Fibroblast of pulmonary artery (primary cell): ENCODE measurements at places on chromosomes 4 and X.

- DNase-seq, result no peak
Observed at GRCh38 chrX:38494239-38494823, 67.0 kb upstream of the TSPAN7 start.

DNA sequence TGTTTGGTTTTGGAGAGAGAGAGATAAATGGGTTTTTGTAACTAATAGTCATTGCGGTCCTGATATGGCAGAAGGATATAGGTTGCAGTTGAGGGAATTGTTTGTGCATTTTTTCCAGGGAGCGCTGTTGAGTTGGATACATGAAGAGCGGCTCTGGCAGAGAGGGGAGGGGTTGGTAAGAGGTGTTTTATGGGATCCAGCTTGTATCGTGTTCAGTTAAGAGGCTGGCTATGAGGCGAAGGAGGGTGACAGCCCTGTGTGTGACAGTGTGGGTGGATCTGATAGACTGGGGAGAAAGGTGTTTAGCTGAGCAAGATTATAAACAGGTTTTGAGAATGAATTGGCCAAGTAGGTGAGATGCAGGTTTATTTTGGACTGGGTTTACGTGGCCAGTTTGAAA lies 1.5 kb downstream of the SPANXN4 start:
- DNase-seq, result no peak

GRCh38 chr4:23718435-23718834 lies 171.4 kb downstream of the PPARGC1A start:
- no peak for DNase-seq

GRCh38 chrX:31136144-31136611 lies 64.3 kb upstream of the FTHL17 start:
- DNase-seq, result no peak

DNA sequence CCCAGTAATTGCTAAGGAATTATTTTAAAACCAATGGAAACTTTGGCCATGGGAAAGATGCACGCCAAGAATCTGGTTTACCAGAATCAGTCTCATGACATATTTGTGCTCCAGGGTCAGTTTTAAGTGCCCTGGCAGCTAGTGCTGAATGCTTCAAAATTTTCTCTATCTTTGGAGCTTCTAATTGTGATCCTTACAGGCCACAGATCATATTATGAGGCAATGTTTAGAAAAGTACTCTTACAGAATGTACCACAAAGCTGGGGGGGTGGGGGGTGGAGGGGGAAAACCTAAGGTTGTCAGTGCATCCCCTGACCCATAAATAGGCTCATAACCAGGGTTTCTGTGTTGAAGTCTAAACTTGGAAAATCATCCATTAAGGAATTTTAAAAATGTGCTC lies 514.5 kb downstream of the INPP4B start:
- DNase-seq, result no peak

GRCh38 chr4:188127214-188127874 lies 11.9 kb upstream of the TRIML1 start:
- DNase-seq, result peak; percentile 36

GRCh38 chr4:52059372-52059771 lies 8.3 kb downstream of the SPATA18 start:
- peak; percentile 97 for DNase-seq

GRCh38 chr4:143700416-143701352 lies at the start of gene FREM3:
FREM3 (minus strand) TSS chr4:143700675; CDS start chr4:143700675, 0 bp downstream.
- peak; percentile 3 for DNase-seq

- DNase-seq, result no peak
Observed at GRCh38 chr4:141283563-141283962, 62.9 kb downstream of the ZNF330 start.
